Left colon (tissue), 2 donors: ENCODE measurements at places on chromosomes 7 and 10. TPM values are rescaled to one million over a fixed set of nuclear protein-coding genes. Genes with fewer than 3 reads are reported as not detected.
A peak's percentile ranks its signal among the peaks of the same experiment; 100 is the strongest.

Gene SFTPA1
- total RNA-seq, result not detected

- no peak for DNase-seq
Measured at GRCh38 chr7:78141522-78142281, 343.1 kb downstream of the PHTF2 start.

DNA sequence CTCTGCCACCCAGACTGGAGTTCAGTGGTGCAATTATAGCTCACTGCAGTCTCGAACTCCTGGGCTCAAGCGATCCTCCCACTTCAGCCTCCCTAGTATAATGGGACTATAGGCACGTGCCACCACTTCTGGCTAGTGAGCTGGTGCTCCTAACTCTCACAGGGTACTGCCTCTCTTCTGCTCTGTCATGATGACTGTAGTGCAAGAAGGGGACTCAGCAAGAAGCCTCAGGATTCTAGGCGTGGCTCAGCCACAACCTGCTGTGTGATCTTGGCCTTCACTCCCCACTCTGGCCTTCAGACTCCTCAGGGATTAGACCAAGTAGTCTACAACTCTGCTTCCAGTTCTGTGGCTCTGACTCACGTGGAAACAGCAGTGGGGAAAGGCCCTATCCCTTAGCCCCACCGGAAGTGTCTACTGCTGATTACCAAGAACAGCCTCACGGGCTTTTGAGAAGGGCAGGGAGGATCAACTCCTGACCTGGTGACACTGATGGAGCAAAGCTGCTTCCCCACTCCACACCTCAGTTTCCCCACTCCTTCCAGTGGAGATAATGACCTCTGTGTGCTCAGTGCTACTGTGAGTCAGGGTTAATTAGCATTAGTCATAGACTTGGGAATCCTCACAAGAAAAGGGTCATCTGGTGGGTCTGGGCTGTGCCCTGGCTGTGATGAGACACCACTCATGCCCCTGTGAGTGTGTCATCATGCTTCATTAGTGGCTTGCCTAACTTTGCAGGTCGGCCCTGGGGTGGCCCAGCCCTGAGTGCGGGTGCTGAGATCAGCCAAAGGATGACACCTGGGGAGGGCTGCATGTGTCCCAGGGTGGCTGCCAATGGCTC, 41.1 kb downstream of the ZC3HC1 start:
- DNase-seq, result no peak

DNA sequence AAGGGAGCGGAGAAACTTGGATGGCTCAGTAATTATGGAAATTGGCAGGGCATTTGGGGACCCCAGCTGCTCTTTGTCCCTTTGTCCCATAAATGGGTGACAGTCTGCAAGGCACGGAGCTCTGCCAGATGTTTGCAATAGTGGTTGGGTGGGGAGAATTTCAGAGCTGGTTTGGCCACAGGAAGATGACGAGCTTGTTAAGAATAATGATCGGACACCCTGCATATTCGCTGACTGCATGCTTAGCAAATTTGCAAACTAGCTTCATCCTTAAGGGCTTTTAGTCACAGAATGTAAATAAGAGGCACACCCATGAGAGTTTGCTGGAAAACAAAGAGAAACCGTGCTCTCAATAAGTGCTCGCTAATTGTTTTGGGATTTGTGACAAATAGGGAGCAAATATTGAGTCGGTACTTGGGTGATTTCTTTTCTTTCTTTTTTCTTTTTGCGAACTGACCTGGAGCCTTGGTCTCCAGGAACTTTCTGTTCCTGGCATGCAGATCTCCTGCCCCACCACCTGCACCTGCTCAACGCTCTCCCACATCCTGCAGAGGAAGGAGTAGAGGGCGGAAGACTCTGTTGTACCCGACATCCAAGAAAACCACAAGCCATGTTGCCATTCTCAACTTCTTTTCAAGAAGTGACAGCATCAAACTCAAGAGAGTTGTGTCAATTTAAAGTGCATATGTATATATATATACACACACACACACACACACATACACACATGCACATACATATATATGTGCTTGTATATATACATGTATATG, 238.9 kb downstream of the CAMK1D start:
- no peak for DNase-seq

DNA sequence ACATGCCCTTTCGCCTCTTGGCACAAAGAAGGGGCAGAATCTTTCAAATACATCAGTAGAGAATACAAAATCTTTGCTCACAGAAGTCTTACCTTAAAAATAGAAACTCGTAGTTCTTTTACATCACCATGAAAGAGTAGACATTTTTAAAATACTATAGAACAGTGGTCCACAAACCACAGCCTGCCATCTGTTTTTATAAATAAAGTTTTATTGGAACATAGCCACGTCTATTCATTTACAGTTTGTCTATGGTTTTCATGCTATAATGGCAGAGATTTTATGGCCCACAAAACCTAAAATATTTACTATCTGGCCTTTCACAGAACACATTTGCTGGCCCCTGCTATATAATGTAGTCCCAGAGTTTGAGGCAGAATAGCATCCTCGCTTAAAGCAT, 46.1 kb upstream of the CABCOCO1 start:
- DNase-seq, result no peak

Gene KLF14
- not detected for total RNA-seq

- no peak for DNase-seq
Measured at GRCh38 chr7:95322854-95323253, 1.5 kb downstream of the PON1 start.

GRCh38 chr7:97116308-97116707, 1.2 kb upstream of the SDHAF3 start:
- peak; percentile 46 for DNase-seq

DNA sequence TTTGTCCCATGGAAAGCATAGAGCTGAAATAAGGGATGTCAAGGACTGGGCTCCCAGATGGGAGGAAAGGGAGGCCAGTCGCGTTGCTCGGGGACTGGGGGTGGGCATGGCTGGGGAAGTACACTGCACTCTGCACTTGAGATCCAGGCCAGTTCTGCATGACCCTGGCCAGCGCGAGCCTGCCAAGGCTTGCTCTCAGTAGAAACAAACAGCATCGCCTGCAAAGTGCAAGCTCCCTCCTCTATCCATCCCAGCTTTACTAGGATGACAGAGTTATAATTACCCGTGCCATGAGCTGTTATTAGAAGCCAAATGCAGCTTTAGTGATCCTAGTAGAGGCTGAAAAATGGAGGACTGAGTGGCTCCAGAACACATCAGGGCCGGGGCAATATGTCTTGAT, 43.9 kb upstream of the PDCD4 start:
- DNase-seq, result no peak

- no peak for DNase-seq
Measured at GRCh38 chr10:124697837-124698544, 46.2 kb downstream of the FAM53B start.

GRCh38 chr10:11655836-11656235, 44.4 kb upstream of the USP6NL start:
- no peak for DNase-seq

Gene OPN1SW
- total RNA-seq, result not detected

DNA sequence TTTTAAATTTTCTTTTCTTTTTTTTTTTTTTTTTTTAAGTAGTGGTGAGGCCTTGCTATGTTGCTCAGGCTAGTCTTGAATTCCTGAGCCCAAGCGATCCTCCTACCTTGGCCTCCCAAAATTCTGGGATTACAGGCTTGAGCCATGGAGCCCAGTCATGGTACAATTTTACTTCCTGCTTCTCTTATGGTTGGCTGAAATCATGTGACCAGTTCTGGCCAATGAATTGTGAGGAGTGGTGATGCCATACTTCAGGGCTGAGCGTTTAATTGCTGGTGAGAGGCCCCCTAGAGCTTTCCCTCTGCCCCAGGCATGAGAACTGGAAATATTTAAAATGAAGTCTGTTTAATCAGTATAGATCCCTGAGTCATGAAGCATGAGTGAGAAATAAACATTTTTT, 22.2 kb upstream of the BAIAP2L1 start:
- DNase-seq, result no peak

- no peak for DNase-seq
Measured at GRCh38 chr7:44149571-44150465, 8.7 kb upstream of the MYL7 start.

DNA sequence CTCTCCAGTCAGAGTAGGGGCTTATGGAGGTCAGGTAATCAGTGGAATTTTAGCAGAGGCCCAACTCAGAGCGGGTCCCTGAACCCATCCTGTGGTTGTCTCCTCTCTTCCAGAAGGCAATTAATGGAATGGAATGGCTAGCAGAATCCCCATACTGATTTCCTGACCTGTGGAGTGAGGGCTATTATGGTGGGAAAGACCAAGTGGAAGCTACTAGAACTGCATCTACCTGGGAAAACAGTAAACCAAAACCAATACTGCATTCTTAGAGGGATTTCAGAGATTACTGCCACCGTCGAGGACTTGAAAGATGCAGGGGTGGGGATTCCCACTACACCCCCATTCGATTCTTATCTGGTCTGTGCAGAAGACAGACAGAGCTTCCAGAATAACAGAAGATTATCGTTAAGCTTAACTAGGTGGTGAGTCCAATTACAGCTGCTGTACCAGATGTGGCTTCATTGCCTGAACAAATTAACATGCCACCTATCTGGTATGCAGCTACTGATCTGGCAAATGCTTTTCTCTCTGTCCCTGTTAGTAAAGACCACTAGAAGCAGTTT, 73.2 kb downstream of the LMBR1 start:
- no peak for DNase-seq

DNA sequence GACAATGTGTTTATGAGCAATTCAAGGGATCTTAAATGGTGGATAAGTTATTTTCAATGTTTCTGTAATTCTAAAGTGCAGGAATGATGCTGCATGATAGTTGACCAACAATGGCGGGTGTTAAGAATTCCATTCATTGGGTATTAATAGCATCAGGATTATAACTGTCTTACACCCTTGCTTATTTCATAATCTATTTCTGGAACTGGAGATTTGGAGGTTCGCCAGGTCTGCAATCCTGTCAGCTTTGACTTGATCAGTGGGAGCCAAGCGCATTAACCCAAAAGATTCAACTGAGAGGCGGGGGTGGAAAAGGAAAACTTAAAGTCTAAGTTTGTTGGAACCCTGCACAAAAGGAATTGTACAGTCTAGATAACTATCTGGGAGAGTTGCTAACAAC, 114.9 kb upstream of the ZEB1 start:
- DNase-seq, result no peak

GRCh38 chr10:90227217-90227656, 525.8 kb downstream of the KIF20B start:
- no peak for DNase-seq

DNA sequence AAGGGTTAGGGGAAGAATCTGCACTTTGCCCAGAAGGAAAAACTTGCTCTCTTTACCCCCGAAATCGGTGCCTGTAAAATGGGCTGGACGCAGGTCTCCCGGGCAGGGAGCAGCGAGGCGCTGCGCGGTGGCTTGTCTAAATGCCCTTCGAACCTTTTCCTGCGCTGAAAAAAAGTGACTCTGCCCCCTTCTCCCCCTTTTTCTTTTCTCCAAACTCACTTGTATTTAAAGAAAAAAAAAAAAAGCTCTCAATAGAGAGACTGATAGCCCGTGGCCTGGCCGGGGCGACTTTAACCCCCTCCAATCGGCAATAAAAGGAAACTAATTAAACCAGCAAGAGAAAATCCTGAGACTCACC, 286 bp downstream of the SP8 start:
- no peak for DNase-seq

Gene WNT8B
- not detected for total RNA-seq

DNA sequence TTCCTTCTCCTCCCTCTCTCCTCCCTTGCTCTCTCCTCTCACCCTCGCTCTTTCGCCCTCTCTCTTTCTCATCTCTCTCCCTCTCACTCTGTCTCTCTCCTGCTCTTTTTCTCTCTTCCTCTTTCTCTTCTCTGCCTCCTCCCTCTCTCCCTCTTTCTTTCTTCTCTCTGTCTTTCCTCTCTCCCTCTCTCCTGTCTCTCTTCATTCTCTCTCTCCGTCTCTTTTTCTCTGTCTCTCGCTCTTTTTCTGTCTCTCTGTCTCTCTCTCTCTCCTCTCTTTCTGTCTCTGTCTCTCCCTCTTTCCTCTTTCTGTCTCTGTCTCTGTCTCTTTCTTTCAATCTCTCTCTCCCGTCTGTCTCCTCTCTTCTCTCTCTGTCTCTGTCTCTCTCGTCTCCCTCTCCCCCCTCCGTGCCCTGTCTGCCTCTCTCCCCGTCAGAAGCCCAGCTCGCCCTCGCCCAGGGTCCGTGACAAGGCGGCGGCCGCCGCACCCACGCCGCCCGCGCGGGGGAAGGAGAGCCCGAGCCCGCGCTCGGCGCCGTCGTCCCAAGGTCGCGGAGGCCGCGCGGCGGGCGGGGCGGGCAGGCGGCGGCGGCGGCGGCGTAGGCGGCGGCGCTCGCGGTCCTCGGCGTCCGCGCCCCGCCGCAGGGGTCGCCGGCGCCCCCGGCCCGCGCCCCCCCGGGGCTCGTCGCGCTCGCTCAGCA, 21.3 kb upstream of the HSPB1 start:
- no peak for DNase-seq

DNA sequence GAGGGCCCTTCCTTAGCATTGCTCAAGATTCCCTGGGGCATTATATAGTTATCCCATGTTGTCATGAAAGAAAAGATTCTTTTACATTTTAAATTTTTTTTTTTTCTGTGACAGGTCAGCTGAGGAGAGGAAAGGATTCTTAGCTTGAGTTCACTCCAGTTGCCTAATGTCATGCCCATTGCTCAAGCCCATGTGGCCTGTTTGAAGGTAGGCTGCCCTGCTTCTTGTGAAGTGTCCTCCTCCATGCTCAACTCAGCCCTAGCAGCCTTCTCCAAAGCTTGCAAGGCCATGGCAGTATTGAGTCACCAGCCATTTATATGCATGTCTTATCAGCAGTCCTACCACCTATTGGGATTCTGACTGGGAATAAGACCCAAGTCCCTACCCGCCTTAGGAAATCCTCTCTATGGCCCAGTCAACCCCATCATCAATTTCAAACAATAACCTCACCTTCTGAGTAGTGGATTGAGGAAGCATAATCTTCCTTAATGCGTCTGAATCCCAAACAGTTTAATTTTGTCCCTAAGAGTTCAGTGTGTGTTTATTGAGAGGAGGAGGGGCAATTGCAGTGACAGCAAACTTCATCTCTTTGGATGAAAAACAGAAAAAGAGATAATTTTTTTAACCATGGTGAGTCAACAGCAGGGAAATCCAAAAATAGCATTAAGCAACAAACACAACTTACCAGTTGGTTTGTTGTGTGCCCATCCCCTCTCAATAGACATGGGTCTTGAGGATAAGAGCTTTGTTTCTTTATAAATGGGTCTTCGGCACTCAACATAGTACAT, 38.6 kb upstream of the WASL start:
- no peak for DNase-seq

- DNase-seq, result peak; percentile 42
Measured at GRCh38 chr10:2927958-2928840, 139.1 kb upstream of the PFKP start.

GRCh38 chr10:23474626-23475025, 35.8 kb downstream of the OTUD1 start:
- no peak for DNase-seq

Gene JCAD
- total RNA-seq, result 24.7 TPM

GRCh38 chr10:27341001-27341400, 100.4 kb upstream of the ACBD5 start:
- no peak for DNase-seq
